ENCODE measurements at places on chromosomes 11 and 22. TPM values are rescaled to one million over a fixed set of nuclear protein-coding genes. Genes with fewer than 3 reads are reported as not detected.
A peak's percentile ranks its signal among the peaks of the same experiment; 100 is the strongest.

- DNase-seq: no peak
- no peak overlapping the region for H3K27ac ChIP-seq
- H3K27me3 ChIP-seq: no peaks in the 10 kb centered on the region
- H3K4me1 ChIP-seq: no peaks in the 10 kb centered on the region
- no peak overlapping the region for H3K4me3 ChIP-seq
These were observed 24.8 kb upstream of the POU2AF2 start for GRCh38 chr11:111220721-111221120.

DNA sequence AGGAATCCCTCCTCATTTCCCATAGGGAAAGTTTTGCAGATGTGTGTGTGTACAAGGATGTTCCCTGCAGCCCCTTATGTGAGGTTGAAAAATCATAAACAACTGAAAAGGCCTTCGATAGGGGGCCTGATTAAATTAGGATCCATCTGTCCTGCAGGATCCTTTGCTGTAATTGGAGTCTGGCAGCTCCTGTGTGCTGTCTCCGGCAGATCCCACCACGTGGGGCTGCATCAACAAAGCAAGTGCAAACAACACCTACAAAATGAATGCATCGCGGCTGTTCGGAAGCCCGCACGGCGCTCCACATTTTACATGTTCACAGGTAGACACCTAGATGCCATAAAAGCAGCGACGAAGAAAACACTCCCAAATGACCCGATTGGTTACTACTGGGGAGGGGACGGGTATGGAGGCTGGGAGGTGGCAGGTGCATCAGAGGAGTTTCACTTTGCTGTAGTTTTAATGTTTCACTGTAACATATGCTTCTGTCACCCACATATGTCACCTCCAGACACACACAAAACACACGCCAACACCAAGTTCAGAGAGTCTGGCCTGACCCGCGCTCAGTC lies 52.2 kb downstream of the NFAM1 start:
- H3K4me3 ChIP-seq: no peak overlapping the region
- H3K4me1 ChIP-seq: no peaks in the 10 kb centered on the region
- DNase-seq: no peak
- H3K36me3 ChIP-seq: no peaks in the 10 kb centered on the region

DNA sequence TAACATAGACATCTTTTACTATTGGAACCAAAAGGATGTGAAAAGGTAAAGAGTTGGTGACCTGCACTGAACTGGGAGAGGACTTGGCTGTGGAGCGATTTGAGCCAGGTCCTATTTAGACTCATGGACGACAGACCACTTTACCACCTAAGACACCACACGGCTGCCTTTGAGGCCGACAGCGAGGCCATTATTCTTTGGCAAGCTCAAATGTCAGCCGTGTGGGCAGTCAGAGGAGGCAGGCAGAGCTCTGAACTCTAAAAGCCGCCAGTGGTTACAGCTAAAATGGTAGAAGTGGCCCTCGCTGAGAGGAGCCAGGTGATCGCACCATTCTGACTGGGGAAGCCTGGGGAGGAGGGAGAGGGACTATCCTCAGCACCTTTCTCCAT lies 50.5 kb downstream of the SCUBE1 start:
- no peak for DNase-seq
- no peak overlapping the region for H3K4me3 ChIP-seq
- H3K27me3 ChIP-seq: peaks cover 6% of the 10 kb centered on the region
- H3K36me3 ChIP-seq: no peaks in the 10 kb centered on the region
- no peak overlapping the region for H3K27ac ChIP-seq
- no peaks in the 10 kb centered on the region for H3K4me1 ChIP-seq

- DNase-seq: no peak
- no peak overlapping the region for H3K27ac ChIP-seq
- H3K27me3 ChIP-seq: no peaks in the 10 kb centered on the region
- peaks cover 10% of the 10 kb centered on the region for H3K4me1 ChIP-seq
- no peak overlapping the region for H3K4me3 ChIP-seq
These were observed 46.5 kb downstream of the NEU3 start for GRCh38 chr11:75035256-75035655.

GRCh38 chr22:29469755-29470154 lies 10.3 kb upstream of the NEFH start:
- no peak for DNase-seq
- H3K36me3 ChIP-seq: no peaks in the 10 kb centered on the region
- no peak overlapping the region for H3K27ac ChIP-seq
- no peaks in the 10 kb centered on the region for H3K4me1 ChIP-seq
- H3K4me3 ChIP-seq: no peak overlapping the region
- H3K27me3 ChIP-seq: peaks cover 3% of the 10 kb centered on the region

DNA sequence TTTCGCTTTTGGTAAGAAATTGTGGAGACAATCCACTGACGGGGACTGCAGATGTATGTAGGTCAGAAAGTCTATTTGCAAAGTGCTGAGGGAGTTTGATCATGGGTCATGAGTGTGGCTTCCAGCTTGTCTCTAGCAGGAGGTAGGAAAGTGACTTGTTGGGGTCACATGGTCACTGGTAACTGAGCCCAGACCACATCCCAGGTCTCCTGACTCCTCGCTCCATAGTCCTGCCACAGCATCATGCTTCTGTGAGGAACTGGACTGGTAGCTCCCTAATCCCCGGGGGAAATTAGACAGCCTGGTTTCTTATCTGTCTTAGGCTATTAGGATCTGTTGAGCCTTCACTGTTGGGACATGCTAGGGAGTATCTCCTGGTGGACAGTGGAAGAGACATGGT lies 142.1 kb downstream of the MYO18B start:
- no peaks in the 10 kb centered on the region for H3K4me1 ChIP-seq
- no peaks in the 10 kb centered on the region for H3K36me3 ChIP-seq
- no peak overlapping the region for H3K4me3 ChIP-seq
- no peak for DNase-seq
- no peaks in the 10 kb centered on the region for H3K27me3 ChIP-seq
- no peak overlapping the region for H3K27ac ChIP-seq

GRCh38 chr11:17385492-17385891 lies 3.0 kb downstream of the KCNJ11 start:
- H3K36me3 ChIP-seq: no peaks in the 10 kb centered on the region
- no peak overlapping the region for H3K4me3 ChIP-seq
- DNase-seq: no peak
- H3K27ac ChIP-seq: no peak overlapping the region
- H3K27me3 ChIP-seq: peaks cover 2% of the 10 kb centered on the region

DNA sequence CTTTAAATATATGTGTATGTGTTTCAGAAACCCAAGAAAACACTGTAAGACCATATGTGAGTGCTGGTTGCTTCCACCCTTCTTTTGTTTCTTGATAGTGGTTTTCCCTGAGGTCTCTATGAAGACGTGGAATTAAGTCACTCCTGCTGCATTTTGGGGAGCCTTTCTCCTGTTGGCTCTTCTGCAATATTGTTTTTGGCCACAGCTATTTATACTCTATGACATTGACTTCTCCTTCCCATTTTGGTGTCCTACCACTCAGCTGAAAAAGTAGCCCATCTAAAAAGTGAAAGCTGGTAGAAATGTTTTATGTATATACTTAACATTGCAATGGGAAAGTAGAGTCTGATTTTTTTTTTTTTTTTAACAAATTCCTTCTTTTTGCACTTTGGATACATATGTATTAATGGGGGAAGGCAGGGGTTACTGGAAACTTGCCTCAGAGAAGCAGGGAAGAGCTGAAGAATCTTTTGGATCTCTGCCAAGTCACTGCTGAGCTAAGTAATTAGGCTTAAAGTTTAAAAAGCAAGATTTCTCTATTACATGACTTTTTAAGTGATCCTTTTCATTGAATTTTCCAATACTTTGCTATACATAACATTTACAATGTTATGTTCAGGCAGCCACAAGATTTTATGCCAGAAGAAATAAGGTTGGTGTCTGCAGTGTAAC lies 1.8 kb downstream of the TTC17 start:
- H3K27me3 ChIP-seq: no peaks in the 10 kb centered on the region
- H3K4me1 ChIP-seq: peaks cover 6% of the 10 kb centered on the region
- DNase-seq: no peak
- H3K27ac ChIP-seq: peak overlapping the region; percentile 96
- H3K36me3 ChIP-seq: peaks cover 1% of the 10 kb centered on the region

- H3K4me1 ChIP-seq: no peaks in the 10 kb centered on the region
- H3K4me3 ChIP-seq: no peak overlapping the region
- no peaks in the 10 kb centered on the region for H3K36me3 ChIP-seq
- H3K27ac ChIP-seq: no peak overlapping the region
- H3K27me3 ChIP-seq: no peaks in the 10 kb centered on the region
These were observed 41.6 kb downstream of the CHRDL2 start for GRCh38 chr11:74689666-74690065.

DNA sequence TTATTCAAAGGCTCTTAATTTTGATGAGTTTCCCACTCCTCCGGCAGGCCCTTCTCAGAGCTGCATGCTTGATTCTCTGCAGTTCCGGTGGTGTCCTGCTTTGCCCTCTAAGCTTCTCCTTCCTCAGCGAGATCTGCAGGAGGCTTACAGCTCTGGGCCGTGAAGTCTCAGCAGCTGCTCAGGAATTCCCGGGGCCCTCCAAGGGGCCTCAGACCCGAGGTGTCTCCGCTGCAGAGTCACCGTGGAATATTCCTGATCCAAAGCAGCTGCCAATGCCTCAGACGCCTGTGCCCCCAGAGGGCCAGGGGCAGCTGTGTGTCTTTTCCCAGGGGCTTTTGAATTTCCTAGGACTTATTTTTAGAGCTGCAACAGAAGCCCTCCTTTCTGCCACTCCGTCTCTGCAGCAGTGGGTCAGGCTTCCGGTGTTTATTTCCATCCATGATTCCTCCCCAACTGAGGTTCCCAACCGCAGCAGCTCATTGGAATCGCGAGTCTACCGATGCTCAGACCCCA lies 37.2 kb downstream of the RPS6KA4 start:
- H3K27me3 ChIP-seq: no peaks in the 10 kb centered on the region
- no peaks in the 10 kb centered on the region for H3K4me1 ChIP-seq
- no peak for DNase-seq
- H3K27ac ChIP-seq: no peak overlapping the region
- no peak overlapping the region for H3K4me3 ChIP-seq

- no peak overlapping the region for H3K27ac ChIP-seq
- H3K4me3 ChIP-seq: no peak overlapping the region
- DNase-seq: no peak
- no peaks in the 10 kb centered on the region for H3K4me1 ChIP-seq
- no peaks in the 10 kb centered on the region for H3K36me3 ChIP-seq
These were observed 387.5 kb upstream of the NARS2 start for GRCh38 chr11:78961937-78962701.

DNA sequence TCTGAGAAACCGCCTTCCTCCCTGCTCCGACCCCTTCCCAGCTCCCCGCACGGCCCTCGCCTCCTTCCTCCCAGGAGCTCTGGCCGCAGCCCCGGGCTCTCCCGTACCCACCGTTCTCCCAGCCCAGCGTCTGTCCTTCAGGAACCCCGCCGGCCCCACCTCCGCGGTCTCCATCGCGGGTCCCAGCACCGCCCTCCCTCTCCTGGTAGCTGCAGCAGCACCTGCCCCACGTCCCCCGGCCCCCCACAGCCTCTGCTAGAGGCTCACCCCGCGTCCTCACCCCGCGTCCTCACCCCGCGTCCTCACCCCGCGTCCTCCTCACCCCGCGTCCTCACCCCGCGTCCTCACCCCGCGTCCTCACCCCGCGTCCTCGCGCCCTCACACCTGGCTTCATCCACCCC lies 85.9 kb downstream of the WNT7B start:
- H3K36me3 ChIP-seq: no peaks in the 10 kb centered on the region
- DNase-seq: no peak
- no peak overlapping the region for H3K27ac ChIP-seq
- no peaks in the 10 kb centered on the region for H3K27me3 ChIP-seq
- no peak overlapping the region for H3K4me3 ChIP-seq

GRCh38 chr11:38356255-38356654 lies 1758.2 kb upstream of the RAG2 start:
- H3K36me3 ChIP-seq: no peaks in the 10 kb centered on the region
- no peak for DNase-seq
- H3K4me1 ChIP-seq: no peaks in the 10 kb centered on the region
- no peak overlapping the region for H3K27ac ChIP-seq

- H3K4me1 ChIP-seq: no peaks in the 10 kb centered on the region
- H3K27ac ChIP-seq: no peak overlapping the region
- H3K4me3 ChIP-seq: no peak overlapping the region
- no peaks in the 10 kb centered on the region for H3K36me3 ChIP-seq
- H3K27me3 ChIP-seq: no peaks in the 10 kb centered on the region
- no peak for DNase-seq
These were observed 47.7 kb upstream of the CSNK2A3 start for GRCh38 chr11:11400635-11401232.

DNA sequence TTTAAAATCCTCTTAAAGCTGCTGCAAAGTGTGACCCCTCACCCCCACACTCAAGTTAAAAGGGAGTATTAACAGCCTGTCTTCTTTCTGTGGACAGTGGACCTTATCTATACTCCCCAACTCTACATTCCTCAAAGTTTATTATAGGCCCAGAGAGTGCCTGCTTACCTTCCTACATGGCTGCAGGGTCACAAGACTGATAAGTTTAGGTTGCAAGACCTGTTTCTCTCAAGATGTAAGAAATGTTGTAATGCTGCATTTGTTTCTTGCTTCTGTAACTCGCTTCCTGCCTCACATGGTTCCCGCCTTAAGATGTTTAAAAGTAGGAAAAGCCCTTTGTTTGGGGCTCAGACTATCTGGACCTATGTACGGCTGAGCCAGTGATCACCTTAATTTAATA lies 10.1 kb upstream of the NXPE1 start:
- no peaks in the 10 kb centered on the region for H3K36me3 ChIP-seq
- H3K4me3 ChIP-seq: no peak overlapping the region
- DNase-seq: no peak
- no peak overlapping the region for H3K27ac ChIP-seq

- peak overlapping the region; percentile 8 for H3K27ac ChIP-seq
- peak; percentile 26 for DNase-seq
- H3K36me3 ChIP-seq: no peaks in the 10 kb centered on the region
- no peak overlapping the region for H3K4me3 ChIP-seq
- H3K4me1 ChIP-seq: peaks cover 10% of the 10 kb centered on the region
These were observed 7.9 kb downstream of the C2CD3 start for GRCh38 chr11:74162681-74163467.

DNA sequence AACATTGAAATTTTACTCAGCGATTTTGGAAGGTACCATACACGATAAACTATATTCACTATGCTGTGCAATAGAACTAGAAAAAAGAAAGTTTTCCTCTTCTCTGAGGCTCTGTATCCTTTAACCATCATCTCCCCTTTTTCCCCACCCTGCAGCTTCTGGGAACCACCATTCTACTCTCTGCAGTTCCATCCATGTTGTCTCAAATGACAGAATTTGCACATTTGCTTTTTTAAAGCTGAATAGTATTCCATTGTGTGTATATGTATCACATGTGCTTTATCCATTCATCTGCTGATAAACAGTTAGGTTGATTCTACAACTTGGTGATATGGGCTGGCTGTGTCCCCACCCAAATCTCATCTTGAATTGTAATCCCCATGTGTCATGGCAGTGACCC lies 21.2 kb downstream of the TMEM123 start:
- no peaks in the 10 kb centered on the region for H3K36me3 ChIP-seq
- H3K27me3 ChIP-seq: no peaks in the 10 kb centered on the region
- no peak for DNase-seq
- peak overlapping the region; percentile 91 for H3K27ac ChIP-seq
- 0 out of 2 replicates have a peak overlapping the region, but pooled peaks have one; percentile 27 for H3K4me3 ChIP-seq

GRCh38 chr22:24144778-24145085 lies 36.6 kb upstream of the SUSD2 start:
- no peak overlapping the region for H3K27ac ChIP-seq
- H3K4me3 ChIP-seq: no peak overlapping the region
- H3K36me3 ChIP-seq: no peaks in the 10 kb centered on the region
- H3K4me1 ChIP-seq: peaks cover 38% of the 10 kb centered on the region
- H3K27me3 ChIP-seq: no peaks in the 10 kb centered on the region

- H3K27ac ChIP-seq: peak overlapping the region; percentile 70
- H3K27me3 ChIP-seq: no peaks in the 10 kb centered on the region
- peak overlapping the region; percentile 30 for H3K4me3 ChIP-seq
- no peak for DNase-seq
- H3K4me1 ChIP-seq: no peaks in the 10 kb centered on the region
These were observed 1.8 kb downstream of the GAS2 start for GRCh38 chr11:22668005-22668796.

GRIA4 gene
- total RNA-seq: not detected

RIMBP3C gene
- 0.24 TPM for total RNA-seq

RTN3 gene
- total RNA-seq: 52.4 TPM

NPAS4 gene
- total RNA-seq: not detected

CRYAB gene
- not detected for total RNA-seq

Measured in GM12878 (cell line).